NCI-H1092 (cell line): ENCODE measurements at places on chromosomes 6 and 20.

DNA sequence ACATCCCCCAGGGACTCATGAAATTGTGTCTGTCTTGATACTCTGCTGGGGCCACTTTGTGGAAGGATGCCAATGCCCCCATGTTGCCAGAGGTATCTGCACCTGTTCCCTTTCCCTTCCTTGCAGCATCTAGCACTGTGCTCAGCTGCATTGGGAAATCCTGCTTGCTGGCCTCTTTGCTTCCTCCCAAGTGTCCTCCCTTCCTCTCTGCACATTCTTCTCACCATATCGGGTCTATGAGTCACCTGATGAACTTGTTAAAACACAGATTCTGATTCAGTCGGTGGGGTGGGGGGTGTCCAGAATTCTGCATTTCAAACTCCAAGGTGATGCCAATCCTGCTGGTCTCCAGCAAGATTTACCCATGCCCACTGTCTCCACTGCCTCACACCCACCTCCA, 467.8 kb downstream of the PTPRT start:
- DNase-seq, result no peak

DNA sequence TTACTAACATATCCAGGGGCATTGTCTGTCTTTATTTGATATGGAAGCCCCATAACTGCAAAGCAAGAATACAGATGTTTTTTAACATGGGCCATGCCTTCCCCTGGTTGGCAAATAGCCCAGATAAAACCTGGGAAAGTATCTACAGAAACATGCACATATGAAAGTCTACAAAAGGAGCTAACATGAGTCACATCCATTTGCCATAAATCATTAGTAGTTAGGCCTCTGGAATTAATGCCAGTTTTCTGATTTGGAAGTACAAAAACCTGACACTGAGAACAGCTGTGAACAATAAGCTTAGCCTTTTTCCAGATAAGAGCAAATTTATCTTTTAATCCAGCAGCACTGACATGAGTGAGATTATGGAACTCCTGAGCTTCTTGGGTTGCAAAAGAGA, 418.0 kb upstream of the IMPG1 start:
- DNase-seq, result no peak

GRCh38 chr6:169024047-169024660, 229.5 kb downstream of the THBS2 start:
- DNase-seq, result no peak

GRCh38 chr6:93786474-93787330, 367.3 kb upstream of the EPHA7 start:
- no peak for DNase-seq

DNA sequence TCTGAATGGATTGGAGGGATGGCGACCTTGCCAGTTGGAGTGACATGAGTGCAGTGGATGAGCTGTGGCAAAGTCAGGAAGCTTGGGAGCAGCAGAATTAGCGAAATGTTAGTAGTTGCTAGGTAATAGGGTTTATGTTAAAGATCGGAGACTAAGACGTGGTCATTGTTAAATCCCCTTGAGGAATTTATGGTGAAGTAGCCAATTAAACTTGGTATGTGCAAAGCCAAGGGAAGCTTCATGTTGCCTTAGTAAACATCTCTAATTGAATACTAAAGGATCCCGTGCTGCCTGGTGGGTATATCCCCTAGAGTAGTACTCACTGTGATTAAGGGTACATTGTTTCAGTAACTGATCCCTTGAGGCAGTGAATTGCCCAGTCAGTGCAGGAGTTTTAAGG, 106.0 kb downstream of the PRIM2 start:
- DNase-seq, result no peak

- DNase-seq, result no peak
Observed at GRCh38 chr6:160069050-160069454, 52.6 kb upstream of the SLC22A1 start.

DNA sequence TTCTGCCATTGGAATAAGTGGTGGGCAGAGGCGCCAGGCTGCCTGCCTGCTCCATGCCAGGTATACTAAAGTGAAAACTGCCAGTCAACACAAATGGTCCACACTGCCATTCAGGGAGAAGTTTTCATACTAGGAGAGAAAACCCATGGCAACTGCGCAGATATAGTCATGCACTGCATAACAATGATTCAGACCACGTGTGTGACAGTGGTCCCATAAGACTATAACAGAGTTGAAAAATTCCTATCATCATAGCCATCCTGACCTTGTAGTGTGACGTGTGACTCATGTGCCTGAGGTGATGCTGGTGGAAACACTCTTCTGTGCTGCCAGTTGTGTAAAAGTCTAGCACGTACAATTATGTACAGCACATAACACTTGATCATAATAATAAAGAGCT, 25.1 kb downstream of the ZC3H12D start:
- no peak for DNase-seq

GRCh38 chr6:81075974-81076373, 676.5 kb downstream of the TENT5A start:
- DNase-seq, result no peak

GRCh38 chr6:157314705-157315321, 8.5 kb downstream of the TMEM242 start:
- DNase-seq, result no peak

GRCh38 chr6:116371918-116372209, 1.1 kb downstream of the DSE start:
- no peak for DNase-seq

DNA sequence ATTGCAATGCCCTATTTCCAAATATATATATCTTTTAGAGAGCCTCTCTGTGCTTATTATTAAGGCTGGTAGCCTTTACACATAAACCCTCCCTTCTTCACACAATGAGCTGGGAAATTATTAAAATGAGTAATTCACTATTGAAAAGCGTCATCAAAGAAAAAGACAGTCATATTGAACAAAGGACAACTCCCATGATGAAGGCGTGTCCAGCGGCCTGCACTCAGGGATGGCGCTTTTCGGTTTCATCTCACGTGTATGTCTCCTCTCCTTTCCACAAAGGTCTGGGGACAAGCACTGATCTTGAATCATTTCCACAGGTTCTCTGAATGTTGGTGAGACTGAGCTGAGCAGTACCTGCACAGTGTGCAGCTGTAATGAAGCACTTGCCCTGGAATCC, 3.5 kb downstream of the SERPINB9 start:
- DNase-seq, result no peak

GRCh38 chr6:2109796-2110195, 135.6 kb downstream of the GMDS start:
- DNase-seq, result peak; percentile 40

DNA sequence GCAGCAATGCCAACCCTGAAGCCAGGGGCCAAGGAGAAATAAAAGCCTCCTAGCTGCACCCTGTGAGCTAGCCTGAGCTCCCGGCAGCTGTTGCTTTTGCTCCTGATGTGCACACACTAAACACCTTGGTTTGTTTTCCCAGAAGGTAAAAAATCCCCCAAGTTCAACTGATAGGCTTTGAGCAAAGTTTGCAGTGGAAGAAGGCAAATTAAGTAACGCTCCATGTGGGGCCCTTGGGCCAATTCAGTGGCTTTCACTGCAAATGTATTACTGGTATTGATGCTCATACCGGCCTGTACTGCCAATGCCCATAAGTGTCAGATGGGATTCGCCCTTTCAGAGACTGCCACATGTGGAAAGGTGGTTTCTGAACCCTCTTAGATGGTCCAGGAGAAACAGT, 9.4 kb upstream of the IDH3B start:
- DNase-seq, result no peak

DNA sequence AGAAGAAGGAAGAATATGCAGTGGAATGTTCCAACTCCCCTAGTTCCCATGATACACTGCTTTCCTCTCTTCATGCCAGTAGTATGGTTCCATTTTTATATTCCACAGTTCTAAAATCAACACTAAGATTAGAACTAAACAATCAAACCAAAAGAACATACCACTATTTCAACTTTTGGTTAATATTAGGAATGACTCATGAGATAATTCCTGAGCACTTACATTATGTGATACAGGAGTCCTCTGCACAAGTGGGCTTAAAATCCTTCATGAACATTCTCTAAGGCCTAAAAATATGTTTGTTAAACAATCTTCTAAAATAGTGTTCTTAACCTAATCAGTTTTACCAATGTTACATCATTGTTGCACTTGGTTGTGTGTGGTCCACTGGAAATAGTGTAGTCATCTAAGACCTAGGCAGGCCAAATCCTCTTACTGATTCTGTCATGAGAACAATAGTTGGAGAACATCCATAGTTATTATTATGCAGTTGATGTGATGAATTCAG, 30.3 kb upstream of the RCAN2 start:
- no peak for DNase-seq

DNA sequence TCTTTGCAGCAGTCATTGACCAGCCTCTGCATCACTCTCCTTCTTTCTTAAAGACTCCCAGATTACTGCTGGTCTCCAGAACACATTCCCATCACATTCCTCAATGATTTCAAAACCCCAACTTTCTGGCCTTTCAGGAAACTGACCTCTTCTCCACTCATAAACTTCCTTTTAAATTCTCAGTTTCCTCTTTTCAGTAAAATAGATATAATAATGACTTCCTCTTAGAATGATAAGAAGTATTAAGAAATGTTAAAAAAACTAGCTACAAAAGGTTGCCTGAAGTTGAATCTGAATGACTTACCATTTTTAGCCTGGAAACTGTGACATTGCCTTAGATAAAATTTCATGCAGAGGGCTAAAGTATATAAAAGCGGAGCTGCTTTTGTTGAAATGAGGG, 239.3 kb downstream of the OGFRL1 start:
- no peak for DNase-seq

DNA sequence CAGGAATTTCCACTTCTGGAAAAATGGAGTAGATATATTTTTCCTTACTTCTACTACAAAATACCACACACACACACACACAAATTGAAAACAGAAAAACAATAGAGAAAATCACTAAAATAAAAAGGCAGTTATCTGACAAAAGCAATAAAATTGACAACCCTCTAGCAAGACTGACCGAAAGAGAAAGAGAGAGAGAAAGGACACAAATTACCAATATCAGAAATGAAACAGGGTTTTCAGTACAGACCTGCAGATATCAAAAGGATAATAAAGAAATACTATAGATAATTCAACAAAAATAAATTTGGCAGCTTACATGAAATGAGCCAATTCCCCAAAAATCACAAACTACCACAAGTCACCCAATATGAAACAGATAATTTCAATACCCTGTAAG, 104.7 kb downstream of the OPRM1 start:
- DNase-seq, result no peak

DNA sequence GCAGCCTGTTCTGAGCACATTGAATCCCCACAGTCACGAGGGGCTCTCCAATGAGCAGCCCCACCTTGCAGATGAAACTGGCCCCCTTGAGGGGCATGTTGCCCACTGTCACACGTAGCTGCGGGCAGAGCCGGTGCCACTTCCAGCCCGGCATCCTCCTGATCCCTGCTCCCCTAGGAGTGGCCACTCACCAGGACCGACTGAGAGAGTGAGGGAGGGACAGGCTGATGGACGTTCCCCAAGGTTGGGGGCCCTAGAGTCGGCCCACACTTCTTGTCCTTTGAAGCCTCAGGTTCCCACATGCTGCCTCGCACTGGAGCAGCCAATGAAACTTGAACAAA, 10.5 kb downstream of the ENTPD6 start:
- no peak for DNase-seq

DNA sequence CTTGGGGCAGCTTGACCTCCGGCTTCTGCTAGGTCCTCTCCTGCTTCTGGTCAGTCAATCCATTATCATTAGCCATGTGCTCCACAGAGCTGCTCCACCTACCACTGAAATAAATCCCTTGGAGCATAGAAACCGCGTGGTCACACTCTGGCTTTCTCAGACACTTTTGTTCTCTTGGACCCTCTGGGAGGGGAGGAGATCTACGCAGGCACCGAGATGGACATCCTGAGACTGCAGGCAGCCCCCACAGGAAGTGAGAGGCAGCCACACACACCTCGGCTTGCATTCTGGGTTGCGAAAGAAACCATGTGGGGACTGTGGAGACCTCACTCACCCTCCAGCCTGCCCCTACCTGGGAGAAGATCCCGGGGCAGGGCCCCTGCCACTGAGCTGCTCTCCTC, 79.5 kb downstream of the FYN start:
- no peak for DNase-seq

DNA sequence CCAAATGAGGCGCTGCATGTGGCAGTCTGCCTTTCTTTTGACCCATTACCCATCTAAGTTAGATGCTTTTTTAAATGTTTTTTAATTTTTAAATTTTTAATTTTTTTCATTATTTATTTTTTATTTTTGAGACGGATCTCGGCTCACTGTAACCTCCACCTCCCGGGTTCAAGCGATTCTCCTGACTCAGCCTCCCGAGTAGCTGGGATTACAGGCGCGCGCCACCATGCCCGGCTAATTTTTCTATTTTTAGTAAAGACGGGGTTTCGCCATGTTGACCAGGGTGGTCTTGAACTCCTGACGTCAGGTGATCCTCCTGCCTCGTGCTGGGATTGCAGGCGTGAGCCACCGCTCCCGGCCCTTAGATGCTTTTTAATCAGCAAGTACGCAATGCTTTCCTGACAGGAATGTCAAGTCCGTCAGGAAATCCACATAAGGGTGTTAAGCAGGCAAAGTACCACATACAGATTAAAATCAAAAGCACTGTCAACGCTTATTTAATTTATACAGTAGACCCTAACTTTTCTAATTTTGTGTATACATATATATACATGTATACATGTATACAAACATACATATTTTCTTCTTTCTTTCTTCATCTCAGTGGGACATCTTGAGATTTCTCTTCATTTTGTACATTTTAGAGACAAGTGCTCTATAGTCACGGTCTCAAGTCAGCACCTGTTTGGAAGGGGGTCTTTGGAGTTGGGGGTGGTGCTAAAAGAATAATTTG, 995 bp upstream of the GSTA4 start:
- DNase-seq, result no peak

- no peak for DNase-seq
Observed at GRCh38 chr6:147811913-147812629, 303.6 kb downstream of the SAMD5 start.

DNA sequence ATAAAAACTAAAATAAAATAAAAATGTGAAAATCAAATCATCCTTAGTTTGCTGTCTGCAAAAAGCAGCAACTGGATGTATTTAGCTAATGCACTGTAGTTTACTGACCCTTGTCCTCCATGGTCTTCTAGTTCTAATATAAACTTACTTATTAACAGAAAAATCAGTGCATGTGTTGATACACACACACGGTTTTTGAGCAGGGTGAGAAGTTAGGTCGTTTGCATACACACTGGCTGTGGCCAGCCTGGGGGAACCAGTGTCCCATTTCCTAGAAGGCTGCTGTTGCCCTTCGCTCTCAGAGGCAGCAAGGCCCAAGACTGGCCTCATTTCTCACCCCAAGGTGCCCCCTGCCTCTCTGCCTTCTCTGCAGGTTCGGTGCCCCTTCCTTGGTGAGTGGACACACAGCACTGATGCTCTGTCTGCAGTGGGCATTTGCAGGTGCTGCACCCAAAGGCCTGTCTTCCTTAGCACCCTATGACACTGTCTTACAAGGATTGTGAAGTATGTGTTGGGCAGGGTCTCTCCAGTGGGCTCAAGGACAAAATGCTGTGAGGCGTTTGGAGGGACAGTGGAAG, 168.5 kb downstream of the SCP2D1 start:
- no peak for DNase-seq

GRCh38 chr20:36349384-36350170, 43.4 kb downstream of the DLGAP4 start:
- DNase-seq, result no peak
